ENCODE measurements at places on chromosomes 11 and 22. TPM values are rescaled to one million over a fixed set of nuclear protein-coding genes. Genes with fewer than 3 reads are reported as not detected.

- DNase-seq, result no peak
These were observed 4.5 kb downstream of the RAC2 start for GRCh38 chr22:37239336-37240239.

GRCh38 chr11:2812371-2812991, 73.1 kb downstream of the CDKN1C start:
- no peak for DNase-seq

DNA sequence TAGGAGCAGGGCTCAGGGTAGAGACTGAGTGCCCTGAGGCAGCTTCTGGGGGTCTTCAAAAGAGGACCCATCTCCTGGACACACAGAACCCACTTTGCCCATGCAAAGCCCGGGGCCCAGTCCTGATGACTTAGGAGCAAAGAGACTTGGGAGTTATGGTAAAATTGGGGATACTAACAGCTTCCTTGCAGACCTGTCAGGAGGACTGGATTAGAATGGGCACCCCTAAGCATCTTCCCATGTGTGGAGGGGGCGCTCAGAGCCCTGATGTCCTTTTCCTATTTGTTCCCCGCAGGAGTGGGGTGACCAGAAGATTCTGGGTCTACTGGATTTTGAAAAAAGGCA, 100.0 kb downstream of the WNT7B start:
- DNase-seq, result no peak

- DNase-seq, result no peak
These were observed 129.7 kb downstream of the ST3GAL4 start for GRCh38 chr11:126485021-126485792.

DNA sequence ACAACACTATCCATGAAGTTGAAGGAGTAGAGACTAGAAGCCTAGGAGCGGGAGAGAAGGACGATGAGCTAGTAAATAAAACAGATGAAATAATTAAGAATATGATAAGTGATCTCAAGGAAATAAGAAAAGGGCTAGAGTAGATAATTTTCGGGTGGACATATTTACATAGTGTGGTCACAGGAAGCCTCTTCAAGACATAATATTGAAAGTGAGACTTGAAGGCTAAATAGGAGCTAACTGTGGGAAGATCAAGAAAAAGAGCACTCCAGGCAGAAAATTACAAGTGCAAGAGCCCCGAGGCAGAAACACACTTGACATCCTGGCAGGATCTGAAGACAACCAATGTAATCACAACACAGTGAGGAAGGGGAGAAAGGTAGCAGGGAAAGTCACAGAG, 11.9 kb upstream of the PPFIBP2 start:
- DNase-seq, result no peak

- DNase-seq, result peak; percentile 55
These were observed 15.1 kb downstream of the JHY start for GRCh38 chr11:122897606-122898210.

The TRAF6 gene
- total RNA-seq, result 14.2 TPM

DNA sequence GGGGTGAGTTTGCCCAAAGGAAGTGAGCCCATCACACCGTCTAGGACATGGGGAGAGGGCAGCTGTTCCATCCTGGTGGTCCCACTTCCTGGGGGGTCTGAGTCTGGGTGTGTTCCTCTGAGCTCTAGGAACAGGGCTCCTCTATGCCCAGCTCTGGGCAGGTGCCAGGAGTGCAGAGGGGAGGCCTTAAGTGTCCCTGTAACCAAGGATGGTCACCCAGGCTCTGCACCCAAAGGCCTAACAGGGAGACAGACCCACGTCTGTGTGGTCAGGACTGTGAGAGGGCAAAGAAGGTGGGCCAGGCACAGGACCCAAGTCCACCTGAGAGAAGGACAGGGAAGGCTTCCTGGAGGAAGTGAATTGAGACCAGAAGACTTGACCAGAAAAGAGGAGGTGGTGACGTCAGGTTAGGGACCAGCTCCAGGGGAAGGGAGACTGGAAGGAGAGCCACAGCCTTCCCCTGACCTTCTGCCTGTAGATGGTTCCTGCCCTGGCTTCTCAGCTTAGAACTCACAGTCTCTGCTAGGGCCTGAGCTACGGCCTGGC, 11.3 kb upstream of the TCF20 start:
- no peak for DNase-seq

GRCh38 chr22:30284666-30285065, 4.6 kb downstream of the CASTOR1 start:
- no peak for DNase-seq

The SLC22A12 gene
- not detected for total RNA-seq

GRCh38 chr11:76880314-76880713, 19.6 kb downstream of the ACER3 start:
- DNase-seq, result peak; percentile 59

DNA sequence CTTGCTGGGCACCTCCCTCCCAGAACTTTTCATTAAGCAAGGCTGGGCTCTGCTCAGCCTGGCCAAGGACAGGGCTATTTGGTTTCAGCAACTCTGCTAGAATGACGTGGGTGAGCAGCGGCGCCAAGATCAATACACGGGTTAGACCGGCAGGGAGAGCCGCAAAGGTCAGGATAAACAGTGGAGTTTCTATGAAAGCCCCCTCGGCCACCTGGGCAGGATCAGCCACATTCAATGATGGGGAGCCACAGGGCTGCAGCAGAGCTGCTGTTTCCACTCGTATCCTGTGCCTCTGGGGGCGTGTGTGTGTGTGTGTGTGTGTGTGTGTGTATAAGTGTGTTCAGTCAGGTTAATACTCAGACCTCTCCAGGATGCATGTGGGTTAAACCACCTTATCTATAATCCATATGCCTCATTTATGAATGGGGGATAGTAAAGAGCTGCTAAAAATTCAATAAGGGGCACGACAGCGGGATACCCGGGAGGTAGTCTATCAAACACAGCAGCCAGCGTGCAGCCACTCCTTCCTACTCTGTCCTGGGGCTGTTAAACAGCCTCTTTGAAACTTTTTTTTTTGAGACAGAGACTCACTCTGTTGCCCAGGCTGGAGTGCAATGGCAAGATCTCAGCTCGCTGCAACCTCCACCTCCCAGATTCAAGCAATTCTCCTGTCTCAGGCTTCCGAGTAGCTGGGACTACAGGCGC, 34.8 kb downstream of the MYH9 start:
- DNase-seq, result peak; percentile 90

The GSTT2B gene
- 4.0 TPM for total RNA-seq

The NOX4 gene
- total RNA-seq, result 47.7 TPM

DNA sequence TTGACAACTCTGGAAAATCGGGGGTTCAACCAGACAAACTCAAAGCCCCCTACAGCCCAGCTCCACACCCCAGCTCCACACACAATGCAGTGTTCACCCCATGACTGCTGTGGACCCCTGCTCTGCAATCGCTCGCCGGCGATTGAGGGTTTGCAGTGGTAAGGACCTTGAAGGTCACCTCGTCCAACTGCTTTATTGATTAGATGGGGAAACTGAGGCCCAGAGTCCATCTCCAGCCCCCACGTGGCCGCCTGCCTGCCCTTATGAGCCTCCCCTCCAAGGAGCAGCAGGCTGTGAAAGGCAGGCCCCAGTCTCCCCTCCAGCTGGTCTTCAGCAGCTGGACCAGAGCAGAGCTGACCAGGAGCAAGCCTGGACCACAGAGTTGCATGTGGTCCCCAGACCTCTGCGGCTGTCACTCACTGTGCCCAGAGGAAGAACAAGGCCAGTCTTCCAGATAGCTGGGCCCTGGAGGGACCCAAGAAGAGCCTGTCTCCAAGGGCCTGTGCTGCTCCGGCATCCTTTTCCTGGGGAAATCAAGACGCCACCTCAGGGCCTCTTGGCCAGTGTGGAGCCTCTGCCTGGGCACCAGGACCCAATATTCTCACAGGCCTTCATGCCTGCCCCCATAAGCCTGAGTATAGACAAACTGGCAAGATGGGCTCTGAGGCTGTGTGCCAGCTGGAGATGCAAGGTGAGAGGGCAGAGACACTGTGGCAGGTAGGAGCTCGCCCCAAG, 8.8 kb upstream of the LINC01488 start:
- no peak for DNase-seq

DNA sequence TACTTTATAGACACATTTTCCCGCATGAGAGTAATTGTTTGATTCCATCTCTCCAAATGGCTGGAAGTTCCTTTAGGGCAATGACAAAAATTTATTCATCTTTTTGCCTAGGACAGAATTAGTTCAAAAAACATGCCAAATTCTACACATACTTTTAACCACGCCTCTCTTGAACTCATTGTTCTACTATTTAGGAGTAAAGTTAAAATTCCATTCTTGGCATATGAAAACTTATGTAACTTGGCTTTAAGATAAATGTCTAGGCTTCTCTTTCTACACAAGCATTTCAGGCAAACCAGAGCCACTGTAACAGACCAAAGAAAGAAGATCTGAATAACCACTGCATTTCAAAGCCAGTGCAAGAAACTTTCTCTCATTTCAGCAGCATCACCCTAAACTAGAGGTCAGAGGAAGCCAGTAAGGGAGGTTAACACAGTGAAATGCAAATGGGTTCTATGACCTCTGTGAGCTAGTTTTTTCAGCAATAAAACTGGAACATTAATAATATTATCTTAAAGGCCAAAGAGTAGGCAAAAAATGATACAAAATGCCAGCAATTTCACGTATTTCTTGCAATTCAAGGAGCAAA, 73.0 kb downstream of the RSF1 start:
- DNase-seq, result no peak

- DNase-seq, result no peak
These were observed 674.2 kb downstream of the FAM181B start for GRCh38 chr11:82059505-82059904.

GRCh38 chr11:44726283-44727113, at the start of gene TSPAN18:
Gene TSPAN18 (plus strand): TSS chr11:44726962. CDS start chr11:44906417, 179,455 bp downstream.
- DNase-seq, result no peak

- DNase-seq, result peak; percentile 87
These were observed 22.0 kb downstream of the TBRG1 start for GRCh38 chr11:124644426-124645280.

GRCh38 chr11:7673724-7674434, 579 bp upstream of the CYB5R2 start:
- DNase-seq, result no peak

GRCh38 chr11:46898396-46899095, 19.8 kb downstream of the LRP4 start:
- no peak for DNase-seq

The CATSPER1 gene
- 1.0 TPM for total RNA-seq

The SLC25A18 gene
- total RNA-seq, result not detected

The ART1 gene
- total RNA-seq, result not detected

DNA sequence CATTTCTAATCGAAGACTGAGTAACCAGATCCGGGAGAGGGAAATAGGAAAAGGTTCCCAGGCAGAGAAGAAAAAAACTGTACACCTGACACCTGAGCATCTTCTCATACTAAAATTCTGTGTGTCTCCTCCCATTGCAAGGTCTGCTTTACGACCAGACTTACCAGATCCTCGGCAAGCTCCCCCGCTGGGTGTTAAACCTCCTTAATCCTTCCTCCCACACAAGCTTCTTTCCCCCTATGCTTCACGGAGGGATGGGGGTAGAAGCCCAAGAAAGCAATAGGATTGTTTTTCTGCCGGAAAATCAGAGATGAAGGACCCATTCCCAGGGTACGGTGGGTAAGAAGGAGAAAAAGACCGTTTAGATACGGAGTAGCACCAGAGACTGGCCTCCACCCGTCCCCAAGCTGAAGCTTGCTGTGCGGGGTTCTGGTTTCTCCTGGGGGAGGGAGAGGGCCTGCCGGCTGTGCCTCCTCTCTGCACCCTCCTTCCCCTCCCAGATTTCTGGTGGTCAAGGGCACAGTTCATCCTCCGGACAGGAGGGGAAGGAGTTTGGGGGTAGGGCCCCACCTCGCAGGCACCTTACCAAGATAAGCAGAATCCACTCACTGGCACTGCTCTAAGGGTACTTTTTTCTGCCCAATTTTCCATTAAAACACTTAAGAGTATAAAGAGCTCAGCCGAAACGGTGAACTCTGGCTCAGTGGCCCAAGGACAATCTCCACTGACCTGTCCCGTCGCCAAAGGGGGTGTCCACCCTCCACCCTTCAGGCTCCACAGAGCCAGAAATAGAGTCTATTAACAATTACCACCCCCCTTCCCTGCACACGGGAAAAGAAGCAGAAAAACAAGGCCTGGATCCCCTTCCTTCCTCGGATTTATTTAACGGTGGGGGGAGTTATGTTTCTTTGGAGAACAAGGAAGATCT, 1.2 kb downstream of the TOB2 start:
- peak; percentile 41 for DNase-seq

- no peak for DNase-seq
These were observed 343.8 kb upstream of the ANO3 start for GRCh38 chr11:25988178-25988577.

DNA sequence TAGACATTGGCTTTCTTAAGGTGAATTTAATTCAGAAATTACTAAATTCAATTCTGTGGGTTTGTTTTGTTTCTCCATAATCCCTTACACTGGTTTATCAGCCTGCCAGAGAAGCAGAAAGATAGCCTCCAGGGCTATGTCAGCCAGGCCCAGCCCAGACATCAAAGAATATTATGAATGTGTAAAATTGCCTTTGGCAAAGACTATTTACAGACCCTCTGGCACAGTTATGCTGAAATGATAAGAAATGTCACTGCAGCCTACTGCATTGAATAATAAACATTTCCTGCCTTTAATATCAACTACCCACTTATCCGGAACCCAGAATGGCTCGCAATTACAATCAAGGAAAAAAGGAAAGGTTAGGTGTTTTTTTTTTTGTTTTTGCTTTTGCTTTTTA, 562.5 kb upstream of the LRRC4C start:
- DNase-seq, result peak; percentile 64

DNA sequence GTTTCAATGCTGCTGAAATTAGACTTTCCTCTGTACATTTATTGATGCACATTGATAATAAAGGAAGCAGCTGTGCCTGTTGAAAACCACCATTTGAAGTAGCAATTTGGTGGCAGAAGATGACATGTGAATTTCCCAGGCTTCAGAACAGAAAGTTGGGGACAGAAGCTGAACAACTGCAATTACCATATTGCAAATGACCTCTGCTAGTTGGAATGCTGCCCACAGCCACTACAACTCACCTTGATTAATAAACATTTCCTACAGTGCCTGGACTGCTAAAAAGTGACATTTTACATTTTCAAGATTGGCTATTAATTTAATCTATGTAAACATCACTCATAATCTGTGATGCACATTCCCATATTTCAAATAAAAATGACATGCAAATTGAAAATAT, 208.6 kb downstream of the LUZP2 start:
- DNase-seq, result no peak

DNA sequence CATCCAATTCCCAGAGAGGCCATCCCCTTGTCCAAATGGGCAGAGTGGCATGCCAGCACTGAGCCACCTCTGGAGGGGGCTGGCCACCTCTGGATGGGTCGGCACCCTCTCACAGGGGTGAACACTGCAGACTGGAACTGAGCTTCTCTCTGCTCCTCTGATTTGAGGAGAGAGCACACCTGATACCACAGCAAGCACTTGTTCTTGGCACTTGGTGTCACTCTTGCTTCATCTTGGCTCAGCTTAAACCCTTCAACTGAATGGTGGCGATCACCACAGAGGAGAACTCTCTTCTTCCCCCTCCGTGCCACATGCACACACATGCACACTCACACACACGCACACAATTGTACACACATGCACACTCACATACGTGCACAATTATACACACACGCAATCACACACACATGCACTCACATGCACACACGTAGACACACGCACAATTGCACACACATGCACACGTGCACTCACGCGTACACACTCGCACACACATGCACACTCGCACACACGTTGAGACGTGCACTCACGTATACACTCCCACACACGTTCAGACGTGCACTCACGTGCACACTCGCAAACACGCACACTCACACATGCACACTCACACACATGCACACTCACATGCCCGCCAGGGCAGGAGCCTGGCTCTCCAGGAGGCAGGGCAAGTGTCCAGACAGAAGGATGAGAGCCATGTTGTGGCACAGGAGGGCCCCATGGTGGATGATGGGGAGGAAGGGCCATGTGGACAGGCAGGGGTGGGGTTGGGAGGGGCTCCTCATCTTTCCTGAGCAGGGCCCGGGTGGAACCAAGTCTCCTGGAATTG, 23.4 kb downstream of the OVOL1 start:
- no peak for DNase-seq
